Activated effector memory CD4-positive, alpha-beta T cell treated with Interleukin-2 at 50 U/mL for 16 hours (primary cell): ENCODE measurements at places on chromosomes 7 and 10.

DNA sequence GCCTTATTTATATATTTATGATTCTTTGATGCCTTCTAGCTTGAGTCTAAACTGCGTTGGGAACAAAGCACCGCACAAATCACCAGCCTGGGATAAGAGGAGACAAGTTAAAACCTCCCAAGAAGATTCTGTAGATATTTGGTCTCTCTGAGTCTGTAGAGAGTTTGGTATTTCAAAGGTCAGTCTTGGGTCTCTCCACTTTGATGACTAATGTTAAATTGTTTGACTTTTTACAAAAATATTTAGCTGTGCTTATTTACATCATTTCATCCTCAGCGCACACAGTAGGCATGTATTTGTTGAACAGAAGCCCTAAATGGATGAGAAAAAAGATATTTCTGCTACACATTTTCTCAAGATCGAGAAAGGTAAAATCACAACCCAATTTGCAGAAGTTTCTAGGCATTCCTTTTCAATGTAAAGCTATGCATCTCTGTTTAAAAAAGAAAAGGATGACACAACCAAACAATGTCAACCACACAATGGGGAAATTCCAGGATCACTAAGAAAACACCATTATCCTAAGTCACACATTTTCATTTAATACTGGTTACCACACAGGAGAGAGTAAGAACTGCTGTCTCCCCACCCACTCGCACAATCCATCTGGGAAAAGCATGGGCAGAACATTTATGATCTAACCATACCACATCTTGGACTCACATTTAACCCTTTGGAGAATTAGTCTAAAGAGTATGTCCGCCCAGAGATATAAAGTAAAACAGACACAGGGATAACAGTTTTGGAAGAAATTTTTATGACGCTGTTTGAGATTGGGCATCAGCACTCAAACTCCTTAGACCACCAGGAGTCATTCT is 4.4 kb downstream of the CDK6 start:
- DNase-seq, result no peak

DNA sequence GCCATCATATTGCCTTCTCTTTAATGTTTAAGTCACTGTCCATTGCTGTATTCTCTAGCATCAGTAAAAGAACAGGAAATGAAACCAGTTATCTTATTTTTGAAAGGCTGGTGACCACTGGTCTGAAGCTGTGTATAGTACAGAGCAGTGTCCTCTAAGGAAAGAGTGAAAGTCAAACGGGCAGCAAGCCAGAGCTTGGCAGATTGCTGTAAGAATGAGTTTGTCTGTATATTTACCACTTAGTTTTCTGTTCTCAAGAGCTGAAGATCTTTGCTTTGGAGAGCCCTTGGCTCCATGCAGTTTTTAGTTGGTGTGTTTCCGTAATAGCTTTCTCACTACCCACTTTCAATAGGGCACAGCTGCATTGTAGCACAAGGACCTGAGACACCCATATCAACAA is 31.9 kb downstream of the PCBD1 start:
- DNase-seq, result no peak

DNA sequence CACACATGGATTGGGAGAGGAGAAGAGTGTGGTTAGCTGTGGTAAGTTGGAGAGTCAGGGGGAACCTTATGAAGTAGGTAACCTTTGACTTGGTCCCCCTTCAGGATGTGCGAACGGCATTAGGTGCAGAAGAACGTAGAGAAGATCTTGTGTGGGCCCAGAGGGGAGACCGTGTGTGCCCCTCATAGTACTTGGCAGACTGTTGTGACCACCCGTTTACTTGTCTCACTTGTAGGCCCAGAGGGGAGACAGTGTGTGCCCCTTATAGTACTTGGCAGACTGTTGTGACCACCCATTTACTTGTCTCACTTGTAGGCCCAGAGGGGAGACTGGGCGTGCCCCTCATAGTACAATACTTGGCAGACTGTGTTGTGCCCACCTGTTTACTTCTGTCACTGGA is 2.6 kb downstream of the GTPBP4 start:
- DNase-seq, result no peak

DNA sequence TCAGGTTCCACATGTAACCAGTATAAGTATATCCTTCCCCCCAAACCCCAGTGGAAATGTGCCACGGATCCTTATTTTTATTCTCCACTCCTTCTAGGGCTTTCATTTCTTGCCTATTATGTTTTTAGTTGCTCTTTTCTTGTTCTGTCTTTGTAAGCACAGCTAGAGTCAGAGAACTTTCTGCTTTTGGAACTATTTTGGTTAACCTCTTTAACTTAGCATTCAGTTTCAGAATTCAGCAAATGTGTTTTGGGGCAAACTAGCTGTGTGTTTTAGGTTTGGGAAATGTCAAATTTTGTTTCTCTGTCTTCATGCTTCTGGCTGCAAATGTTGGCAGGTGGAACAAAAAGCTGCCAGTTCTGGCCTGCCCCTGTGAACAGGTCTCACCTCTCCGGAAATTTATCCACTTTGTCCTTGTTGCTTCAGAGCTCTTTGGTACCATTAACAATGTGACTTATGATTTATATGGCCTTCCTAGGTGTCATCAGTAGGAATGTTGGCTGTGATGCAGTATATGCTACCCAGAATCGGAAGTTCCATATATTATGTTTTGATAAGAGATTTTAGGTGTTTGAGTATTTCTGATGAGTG is 156.1 kb downstream of the ADK start:
- DNase-seq, result no peak

GRCh38 chr7:124635416-124635815 is 130.2 kb downstream of the GPR37 start:
- no peak for DNase-seq
